Activated T-helper 1 cell treated with anti-CD3 and anti-CD28 coated beads, Interleukin-12 subunit alpha, Interleukin-12 subunit beta, Interleukin-2, Interleukin-4 antibody, amounts not matched to agents 30 ng/mL and 10 ng/mL and 1 ng/mL, durations not matched to agents 14 hours and 24 hours and 36 hours (primary cell): ENCODE measurements at places on chromosomes 7 and 10. TPM values are rescaled to one million over a fixed set of nuclear protein-coding genes. Genes with fewer than 3 reads are reported as not detected.

GRCh38 chr10:29714096-29714874 is 79.5 kb upstream of the SVIL start:
- DNase-seq, result no peak

DNA sequence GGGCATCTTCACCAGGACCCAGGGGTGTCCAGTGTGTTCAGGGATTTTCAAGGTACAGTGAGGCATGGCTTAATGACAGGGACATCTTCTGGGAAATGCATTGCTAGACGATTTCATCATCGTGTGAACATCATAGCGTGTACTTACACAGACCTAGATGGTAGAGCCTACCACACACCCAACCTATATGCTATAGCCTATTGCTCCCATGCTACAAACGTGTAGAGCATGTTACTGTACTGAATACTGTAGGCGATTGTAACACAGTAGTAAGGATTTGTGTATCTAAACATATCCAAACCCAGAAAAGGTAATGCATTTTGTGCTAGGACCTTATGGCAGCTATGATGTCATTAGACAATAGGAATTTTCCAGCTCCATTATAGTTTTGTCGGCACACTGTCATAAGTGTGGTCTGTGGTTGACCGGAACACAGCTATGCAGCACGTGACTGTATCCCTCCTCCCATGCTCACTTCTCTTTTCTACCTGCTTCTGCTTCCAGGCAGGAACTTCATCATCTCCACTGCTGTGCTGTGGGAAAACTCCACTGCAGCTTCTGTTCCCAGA is 416.2 kb upstream of the NFE2L3 start:
- no peak for DNase-seq

Gene PVRIG
- total RNA-seq, result 30.5 and 31.2 TPM in 2 replicates

DNA sequence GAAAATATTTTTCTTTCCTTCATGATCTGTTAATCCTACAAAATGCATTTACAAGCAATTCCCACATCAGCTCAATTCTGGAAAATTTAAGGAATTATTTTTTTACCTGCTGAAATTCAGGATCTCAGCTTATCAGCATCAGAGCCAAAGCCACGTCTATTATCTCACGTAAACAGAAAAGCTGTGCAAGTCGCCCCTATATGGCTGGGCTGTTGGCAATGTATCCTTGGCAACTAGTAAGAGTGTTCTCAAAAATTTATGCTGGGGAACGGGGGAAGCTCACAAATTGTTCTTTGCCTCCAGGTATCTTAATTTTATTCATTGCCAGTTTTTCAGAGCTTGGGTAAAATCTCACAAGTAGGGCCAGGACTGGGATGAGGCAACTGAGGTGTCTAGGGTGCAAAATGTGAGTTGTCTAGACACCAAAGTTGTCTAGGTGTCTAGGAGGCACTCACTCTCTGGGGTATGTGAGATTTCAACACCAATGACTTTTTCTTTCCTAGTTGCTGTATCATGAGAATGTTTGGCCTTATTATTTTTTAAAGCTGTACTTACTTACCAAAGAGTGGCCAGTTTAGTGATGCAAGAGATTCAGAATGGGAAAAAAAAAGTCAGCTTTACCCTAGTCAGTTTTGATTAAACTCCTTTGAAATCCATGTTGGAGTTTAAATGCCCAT is 5.1 kb downstream of the GSTO2 start:
- DNase-seq, result no peak

DNA sequence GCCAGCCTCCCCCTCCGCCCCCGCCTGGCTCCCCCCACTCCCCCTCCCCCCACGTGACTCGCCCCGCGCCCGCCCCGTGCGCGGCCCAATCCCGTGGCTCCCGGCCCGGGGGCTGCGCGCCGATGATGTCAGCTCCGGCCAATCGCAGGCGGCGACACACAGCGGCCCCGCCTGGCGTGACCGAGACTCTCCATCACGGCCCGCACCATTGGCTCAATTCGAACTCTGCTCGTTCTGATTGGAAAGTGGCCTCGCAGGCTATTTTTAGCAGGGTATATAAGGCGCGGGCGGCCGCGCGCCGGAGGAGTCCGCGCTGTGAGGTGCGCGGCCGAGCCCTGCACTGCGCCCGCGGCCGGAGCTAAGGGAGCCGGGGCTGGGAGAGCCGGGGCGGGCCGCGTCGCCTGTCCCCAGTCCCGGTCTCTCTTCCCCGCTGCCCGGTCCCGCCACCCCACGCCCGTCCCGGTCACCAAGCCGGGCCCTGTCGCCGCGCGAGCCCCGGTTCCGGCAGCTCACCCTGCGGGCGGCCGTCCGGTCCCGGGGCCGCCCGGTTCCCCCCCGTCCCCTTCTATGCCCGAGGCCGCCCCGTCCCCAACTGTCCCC is 342 bp upstream of the KLF6 start:
- peak; percentile 99 for DNase-seq
